ENCODE measurements at places on chromosomes 1 and 21.

- DNase-seq = no peak
Observed at GRCh38 chr1:21732664-21733063, 50.3 kb downstream of the USP48 start.

DNA sequence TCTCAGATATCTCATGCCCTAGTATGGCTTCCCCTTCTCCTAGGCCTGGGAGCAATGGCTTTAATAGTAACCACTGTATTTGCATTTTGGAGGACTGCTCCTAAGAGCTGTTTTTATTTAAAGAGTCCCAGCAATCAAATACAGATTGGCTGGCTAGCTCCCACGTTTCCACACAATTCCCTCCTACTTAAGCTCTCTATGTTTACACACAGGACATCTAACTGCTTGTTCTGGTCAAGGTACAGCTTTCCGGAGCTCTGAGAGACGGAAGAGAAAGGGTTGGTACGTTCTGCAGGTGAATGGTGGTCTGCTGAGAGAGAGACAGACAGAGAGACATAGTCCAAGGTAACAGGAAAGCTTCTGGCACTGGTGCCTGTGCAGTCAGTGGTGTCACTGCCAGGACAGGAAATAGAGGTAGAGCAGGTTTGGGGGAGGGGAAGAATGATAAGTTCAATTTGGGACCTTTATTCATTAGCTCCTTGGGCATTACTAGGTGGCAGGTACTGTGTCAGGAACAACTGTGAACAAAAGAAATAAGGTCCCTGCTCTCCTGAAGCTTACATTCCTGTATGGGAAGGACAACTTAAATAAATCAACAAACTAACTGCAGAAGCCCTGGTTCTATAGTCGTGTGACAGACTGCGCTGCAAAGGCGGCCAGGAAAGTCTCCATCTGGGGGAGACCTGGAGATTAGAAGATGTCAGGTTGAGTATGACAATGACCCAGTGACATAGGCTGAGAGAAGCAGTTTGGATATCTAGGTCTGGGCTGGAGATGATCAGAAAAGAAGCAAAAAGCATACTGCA is 1.2 kb upstream of the SLC25A33 start:
- DNase-seq = no peak

GRCh38 chr1:15412843-15413242 is 3.2 kb downstream of the EFHD2 start:
- DNase-seq = no peak

- peak; percentile 8 for DNase-seq
Observed at GRCh38 chr1:12275370-12275769, 45.5 kb downstream of the VPS13D start.

- DNase-seq = no peak
Observed at GRCh38 chr1:58123051-58123450, 423.5 kb downstream of the OMA1 start.

GRCh38 chr1:116929961-116930592 is 20.4 kb downstream of the PTGFRN start:
- no peak for DNase-seq

DNA sequence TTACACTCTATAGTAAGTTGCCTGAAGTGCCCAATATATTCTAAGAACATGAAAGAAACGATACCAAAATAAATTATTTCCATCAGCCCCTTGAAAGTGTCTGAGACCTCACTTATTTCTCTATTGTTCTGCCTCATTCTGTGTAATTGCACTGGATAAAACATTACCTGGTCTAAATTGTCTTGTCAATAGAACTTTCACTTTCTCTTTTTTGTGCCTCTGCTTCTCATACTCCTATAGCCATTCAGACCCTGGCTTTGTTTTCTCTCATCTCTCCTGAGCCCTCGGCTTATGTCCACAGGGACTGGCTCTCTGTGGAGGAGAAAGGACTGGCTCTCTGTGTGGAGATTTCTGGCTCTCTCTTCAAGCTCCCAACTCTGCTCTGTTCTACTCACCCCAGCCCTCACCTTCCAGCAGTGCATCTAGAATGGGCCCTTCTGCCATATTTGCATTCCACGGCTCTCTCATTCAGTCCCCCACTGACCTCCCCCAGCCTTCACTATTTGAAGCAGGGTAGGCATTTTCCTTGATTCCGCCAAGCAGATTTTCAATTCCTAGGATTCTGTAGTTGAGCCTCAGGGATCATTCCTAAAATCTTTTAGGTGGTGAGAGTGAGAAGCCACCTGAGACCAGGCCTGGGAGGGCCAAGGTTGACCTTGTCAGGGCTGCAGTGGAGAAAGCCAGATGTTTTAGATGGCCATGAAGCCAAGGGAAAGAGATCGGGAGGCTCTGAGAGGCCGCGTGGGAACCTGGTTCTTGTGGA is 15.9 kb upstream of the GALNT2 start:
- no peak for DNase-seq

DNA sequence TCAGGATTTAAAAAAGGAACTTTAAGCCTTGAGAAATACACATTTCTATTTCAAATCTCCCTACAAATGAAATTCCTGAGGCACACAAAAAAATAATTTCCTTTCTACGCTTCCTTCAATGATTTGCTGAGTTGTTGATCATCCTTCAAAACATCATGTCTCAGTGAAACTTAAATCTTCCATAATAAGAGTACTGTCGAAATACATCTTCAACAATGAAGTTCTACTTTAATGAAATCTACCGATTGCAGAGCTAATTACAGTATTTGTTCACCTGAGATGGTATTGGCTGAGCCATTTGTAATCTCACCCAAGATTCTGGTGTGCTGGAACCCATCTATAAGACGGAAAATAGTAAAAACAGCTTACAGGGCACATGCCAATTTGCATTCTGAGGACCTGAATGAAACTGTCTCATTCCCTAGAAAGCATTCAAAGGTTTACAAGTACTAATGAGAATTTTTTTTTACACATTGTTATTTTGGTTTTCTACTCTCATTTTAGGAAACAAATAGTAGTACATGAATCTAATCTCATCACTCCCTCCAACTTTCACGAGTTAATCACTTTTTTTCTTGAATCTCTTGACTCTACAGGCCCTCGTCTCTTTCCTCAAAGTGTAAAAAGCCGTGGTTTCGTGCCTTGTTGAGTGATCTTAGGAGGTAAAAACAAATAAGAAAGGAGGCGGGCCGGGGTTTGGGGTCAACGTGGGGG is 1.1 kb downstream of the CHML start:
- no peak for DNase-seq

DNA sequence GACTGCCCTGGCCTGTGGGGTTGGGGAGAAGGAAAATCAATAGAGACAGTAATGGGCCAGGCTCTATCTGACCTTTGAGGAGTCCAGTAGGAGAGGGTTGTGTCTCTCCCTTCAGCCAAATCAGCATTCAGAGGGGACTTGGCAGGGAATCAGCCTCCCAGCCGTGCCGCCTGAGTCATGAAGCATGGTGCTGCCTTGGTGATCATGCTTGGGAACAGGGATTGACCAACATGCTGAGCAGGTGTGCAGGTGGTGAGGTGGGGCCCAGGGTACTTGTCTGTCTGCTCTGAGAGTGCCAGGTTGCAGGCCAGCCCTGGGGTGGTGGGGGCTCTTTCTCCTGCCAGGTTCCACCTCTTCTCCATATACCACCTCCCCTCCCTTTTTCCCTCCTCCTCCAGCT is 58.9 kb upstream of the TLR5 start:
- no peak for DNase-seq

DNA sequence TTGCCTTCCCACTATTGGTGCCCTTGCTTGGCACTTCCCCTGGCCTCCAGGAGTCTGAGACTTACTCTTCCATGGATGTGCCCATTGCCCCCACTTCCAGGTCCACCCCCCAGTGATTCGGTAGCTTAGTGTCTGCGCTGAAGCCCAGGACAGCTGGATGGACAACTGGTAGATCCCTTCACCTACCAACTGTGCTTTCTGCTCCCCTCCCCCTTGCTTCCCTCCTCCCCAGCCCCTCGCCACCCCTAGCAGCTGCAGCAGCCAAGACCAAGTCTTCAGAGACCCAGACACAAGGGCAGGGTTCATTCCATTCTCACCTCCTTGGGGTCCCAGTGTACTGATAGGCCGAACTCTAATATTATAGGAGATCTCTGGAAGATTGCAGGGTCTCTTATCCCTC is 6.9 kb downstream of the LMNA start:
- no peak for DNase-seq

- DNase-seq = no peak
Observed at GRCh38 chr1:205589046-205589445, 42.8 kb downstream of the ELK4 start.

- DNase-seq = peak; percentile 75
Observed at GRCh38 chr1:167936930-167937708, at the start of gene MPC2. Gene MPC2 (minus strand): TSS chr1:167937072. CDS start chr1:167935841, 1,231 bp downstream.

DNA sequence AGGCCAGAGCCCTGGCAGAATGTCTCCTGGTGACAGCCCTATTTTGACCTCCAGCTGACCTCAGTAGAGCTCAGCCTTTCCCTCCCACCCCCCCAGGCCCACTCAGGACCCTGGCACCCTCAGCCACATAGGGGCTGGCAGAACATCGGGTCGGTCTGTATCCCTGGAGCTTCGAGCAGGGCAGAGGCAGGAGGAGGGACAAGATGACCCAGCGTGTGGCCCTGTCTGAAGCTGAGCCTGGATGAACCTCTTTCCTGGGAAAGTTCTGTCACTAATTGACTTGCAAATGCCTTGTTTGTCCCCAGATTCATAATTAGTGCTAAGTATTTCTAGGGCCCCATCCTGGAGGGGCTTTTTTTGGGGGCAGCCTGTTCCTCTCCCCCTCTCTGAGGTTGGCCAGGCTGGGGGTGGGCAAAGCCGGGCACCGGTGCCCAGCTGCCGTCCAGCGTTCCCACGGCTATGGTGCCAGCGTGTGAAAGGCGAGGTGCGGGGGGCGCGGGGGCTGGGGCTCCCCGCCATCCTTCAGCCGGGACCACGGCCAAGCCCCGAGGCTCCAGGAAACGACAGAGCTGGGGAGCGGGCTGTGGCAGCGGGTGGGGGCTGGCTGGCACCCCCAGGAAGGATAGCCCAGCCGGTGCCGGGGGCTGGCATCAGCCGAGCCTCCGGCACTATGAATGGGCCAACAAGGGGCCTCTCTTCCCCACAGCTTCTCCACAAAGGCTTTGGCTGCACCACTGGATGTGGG is 31.4 kb downstream of the RHBG start:
- DNase-seq = no peak

- DNase-seq = no peak
Observed at GRCh38 chr21:45082736-45083135, 8.4 kb downstream of the ADARB1 start.

- no peak for DNase-seq
Observed at GRCh38 chr1:20367116-20367585, 76.5 kb downstream of the VWA5B1 start.

- DNase-seq = no peak
Observed at GRCh38 chr1:54345116-54345515, 61.1 kb downstream of the SSBP3 start.

DNA sequence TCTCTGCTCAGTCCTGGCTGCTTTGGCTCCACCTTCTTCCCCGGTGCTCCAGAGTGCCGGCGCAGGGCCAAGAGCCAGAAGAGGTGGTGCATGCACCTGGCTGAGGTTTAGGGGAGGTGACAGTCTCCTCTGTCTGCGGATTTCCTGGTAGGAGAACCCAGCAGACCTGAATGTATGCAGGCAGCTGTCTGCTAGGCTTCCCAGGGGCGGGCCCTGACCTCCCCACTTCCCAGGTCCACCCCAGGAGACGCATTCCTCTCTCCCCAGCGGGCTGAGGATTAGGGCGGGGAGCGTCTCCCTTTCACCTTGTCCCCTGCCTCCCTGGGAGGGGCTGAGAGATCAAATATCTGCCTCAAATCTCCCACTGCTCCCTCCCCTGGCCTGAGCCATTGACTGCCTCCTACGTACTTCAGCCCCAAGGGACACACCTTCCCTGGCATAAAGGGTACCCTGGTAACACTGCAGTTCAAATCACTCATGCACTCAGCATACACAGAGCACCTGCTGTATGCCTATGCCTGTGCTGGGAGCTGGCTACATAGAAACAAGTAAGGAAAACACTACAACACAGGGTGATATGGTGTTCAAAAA is 27.5 kb downstream of the DMBX1 start:
- no peak for DNase-seq

- no peak for DNase-seq
Observed at GRCh38 chr1:38697387-38697786, 162.2 kb downstream of the RRAGC start.

DNA sequence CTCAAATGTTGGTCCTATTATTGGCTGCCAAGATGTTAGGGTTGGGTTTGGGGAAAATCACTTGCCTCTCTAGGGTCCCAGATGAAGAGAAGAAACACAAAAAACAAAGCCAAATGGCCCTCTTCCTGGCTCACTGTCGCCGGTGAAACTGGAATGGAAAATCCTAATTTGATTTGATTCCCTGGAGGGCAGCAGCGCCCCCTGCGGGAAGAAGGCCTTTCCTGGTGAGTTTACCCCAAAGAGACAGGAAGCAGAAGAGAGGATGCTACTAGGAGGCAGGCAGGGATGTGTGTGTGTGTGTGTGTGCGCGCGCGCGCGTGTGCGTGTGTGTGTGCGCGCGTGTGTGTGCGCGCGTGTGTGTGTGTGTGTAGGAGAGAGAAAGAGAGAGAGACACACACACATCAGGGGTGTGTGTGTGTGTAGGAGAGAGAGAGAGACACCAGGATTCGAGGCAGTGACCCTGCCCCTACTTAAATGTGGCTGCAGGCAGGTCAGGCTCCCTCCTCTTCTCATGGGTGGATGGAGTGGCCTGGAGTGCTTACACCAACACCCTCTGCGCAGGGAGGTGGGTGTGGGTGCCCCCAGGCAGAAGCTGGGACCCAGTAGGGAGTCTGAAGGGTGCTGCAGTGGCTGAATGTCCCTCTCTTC is 3.1 kb upstream of the SELENON start:
- peak; percentile 69 for DNase-seq

DNA sequence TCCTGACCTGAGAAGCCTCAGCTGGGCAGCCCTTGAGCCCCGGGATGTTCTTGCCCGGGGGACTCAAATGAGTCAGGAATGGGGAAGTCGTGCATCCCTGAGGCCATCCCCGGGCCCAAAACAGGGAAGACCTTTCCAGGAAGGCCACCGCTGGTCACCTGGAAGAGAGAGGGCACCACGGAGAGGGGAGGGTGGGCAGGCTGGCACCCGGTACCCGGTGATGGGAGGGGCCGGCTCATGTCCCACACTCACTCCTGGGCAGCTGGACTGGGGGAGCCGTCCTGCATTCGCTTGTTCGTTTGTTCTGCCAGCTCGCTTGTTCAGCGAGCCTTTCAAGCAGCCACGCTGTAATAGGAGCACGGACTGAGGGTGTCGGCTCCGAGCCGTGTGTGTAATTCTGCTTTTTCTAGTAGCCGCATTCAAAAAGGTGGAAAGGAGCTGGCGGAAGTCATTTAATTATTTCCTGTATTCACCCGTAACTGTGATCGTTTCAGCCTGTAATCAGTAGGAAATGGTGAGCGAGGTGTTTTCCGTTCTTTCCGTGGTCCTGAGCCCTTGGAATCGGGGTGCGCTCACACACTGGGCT is 48.4 kb upstream of the CCDC27 start:
- no peak for DNase-seq

- DNase-seq = no peak
Observed at GRCh38 chr1:91569411-91570119, 68.9 kb downstream of the CDC7 start.

DNA sequence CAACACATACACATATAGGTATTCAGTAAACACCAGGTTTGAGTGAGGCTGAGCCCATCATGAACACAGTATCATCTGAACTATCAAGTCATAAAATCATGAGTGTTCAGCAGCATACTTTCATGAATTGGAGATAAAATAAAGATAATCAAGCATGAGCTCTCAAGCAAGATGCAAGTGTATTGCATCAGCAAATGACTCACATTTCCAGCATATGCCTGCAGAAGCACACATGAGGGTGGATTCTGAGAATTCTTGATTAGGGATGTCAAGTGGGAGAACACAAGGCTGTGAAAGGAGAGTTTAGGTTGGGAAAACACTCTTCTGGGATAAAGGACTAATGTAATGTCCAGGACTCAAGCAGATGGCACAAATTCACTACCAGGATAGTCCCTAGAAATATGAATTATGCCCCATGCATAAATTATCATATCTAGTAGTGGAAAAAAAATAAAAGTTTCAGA is 299.2 kb downstream of the SRGAP2C start:
- DNase-seq = peak; percentile 19
